Natural killer cell (primary cell): ENCODE measurements at places on chromosomes 1 and 21. TPM values are rescaled to one million over a fixed set of nuclear protein-coding genes. Genes with fewer than 3 reads are reported as not detected.

Gene PRAMEF27
- total RNA-seq = not detected

Gene PTGS2
- 4.0 TPM for total RNA-seq

Gene GBP7
- total RNA-seq = not detected

Gene ARHGAP30
- total RNA-seq = 310 TPM

Gene TMEM200B
- not detected for total RNA-seq

Gene S100A16
- total RNA-seq = not detected

Gene DPT
- not detected for total RNA-seq

Gene FAM3B
- not detected for total RNA-seq

Gene IFI44L
- 12.6 TPM for total RNA-seq

Gene FCRL4
- total RNA-seq = not detected

Gene DISP1
- total RNA-seq = 6.0 TPM

Gene CFHR5
- not detected for total RNA-seq

Gene TNFRSF18
- total RNA-seq = 81.9 TPM

DNA sequence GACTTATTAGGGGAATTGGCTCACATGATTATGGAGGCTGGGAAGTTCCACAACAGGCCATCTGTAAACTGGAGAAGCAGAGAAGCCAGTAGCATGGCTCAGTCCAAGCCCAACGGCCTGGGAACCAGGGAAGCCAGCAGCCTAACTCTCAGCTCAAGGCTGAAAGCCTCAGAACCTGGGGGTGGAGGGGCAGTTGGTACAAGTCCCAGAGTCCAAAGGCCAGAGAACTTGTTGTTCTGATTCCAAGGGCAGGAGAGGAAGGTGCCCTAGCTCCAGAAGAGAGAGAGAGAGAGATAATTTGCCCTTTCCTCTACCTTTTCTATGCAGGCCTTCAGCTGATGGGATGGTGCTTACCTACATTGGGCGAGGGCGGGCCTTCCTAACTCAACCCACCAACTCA lies 55.3 kb downstream of the MAN1C1 start:
- DNase-seq = no peak

DNA sequence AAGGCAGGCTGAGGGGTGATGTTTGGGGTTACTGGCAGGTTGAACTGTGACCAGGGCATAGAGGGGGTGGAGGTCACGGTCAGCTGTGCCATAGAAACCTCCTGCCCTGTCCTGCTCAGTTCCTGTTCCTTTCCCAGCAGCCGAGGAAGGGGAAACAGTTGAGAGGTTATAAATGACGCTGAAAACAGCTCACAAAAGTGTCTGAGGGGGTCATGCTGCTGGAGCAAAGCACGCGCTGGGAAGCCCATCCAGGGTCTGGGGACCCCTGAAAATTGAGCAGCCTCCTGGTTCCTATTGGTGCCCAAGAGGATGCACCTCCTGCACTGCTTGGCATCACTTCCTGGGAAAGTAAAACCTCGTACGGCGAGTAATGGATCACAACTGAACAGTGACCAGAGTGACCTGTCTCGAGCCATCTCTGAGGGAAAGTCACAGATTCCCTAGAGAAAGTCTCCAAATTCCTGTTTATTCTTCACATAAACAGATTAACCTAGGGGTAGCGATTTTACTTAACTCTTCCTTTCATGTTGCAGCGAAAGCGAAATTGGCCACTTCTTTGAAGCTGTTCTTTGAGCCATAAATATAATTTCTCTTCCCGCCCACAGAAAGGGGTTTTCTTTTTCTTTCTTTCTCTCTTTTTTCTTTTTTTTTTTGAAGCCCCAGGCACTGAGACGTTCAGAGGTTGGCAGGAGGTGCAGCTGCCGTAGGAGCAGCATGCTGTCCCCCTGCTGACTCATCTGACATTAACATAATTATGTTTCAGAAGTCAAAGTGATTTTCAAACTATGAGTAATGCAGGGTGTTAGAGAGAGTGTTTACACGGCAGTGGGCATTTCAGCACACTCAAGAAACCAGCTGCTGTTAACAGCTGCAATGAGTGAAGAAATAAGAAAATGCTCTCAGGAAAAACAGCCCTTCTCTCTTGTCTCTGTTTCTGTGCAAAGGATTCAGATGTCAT lies 41.8 kb upstream of the ATF3 start:
- DNase-seq = peak; percentile 72

GRCh38 chr1:172148213-172148612 lies 272.3 kb upstream of the C1orf105 start:
- DNase-seq = no peak

DNA sequence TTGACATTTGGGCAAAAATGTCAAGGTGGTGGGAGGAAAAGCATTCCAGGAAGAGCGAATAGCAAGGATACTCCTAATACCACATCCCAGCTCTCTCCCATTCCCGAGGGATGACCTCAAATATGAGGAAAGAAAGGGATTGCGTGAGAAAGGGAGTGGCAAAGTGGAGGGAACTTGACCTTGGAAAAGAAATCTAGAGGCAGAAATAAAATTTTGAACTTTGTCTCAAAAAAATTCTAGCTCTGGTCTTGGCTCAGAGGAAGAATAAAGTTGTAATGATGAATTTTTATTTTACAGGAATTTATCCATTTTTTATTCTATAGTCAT lies 127.8 kb downstream of the TBX19 start:
- DNase-seq = no peak

DNA sequence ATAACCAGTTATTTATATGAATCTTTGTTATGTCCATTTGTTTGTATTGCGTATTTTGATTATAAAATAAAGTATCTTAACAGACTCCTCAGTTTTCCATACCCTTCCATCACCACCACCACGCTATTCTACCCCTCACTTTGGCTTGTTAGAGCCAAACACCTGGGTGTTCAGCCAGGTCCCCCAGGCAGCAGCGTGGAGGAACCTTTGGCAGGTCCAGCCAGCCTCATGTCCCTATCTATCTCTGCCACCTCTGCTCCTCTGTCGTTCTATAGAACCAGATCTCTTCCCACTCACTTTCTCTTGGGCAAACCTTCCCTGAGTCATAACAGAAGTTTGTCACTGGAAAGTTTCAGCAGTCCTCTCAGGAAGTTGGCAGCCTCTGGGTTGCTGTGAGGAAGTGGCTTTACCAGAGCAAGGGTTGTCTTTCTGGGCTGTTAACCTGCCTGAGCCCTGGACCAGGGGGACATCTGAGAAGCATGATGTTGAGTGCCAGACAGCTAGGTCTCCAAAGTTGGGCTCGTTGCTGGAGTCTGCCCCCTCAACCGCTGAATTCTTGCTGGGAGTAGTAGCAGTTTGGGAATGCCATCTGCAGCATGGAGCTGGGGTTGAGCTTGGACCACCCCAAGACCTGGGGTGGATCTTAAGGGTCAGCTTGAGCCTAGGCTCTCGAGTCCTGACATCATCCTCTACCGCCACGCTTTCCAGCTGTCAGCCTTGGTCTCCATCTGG lies 996 bp upstream of the SH3BGRL3 start:
- DNase-seq = no peak

GRCh38 chr1:202189001-202189790 lies 4.4 kb upstream of the LGR6 start:
- peak; percentile 89 for DNase-seq

- peak; percentile 79 for DNase-seq
These were observed 14.1 kb downstream of the HENMT1 start for GRCh38 chr1:108646648-108647269.

DNA sequence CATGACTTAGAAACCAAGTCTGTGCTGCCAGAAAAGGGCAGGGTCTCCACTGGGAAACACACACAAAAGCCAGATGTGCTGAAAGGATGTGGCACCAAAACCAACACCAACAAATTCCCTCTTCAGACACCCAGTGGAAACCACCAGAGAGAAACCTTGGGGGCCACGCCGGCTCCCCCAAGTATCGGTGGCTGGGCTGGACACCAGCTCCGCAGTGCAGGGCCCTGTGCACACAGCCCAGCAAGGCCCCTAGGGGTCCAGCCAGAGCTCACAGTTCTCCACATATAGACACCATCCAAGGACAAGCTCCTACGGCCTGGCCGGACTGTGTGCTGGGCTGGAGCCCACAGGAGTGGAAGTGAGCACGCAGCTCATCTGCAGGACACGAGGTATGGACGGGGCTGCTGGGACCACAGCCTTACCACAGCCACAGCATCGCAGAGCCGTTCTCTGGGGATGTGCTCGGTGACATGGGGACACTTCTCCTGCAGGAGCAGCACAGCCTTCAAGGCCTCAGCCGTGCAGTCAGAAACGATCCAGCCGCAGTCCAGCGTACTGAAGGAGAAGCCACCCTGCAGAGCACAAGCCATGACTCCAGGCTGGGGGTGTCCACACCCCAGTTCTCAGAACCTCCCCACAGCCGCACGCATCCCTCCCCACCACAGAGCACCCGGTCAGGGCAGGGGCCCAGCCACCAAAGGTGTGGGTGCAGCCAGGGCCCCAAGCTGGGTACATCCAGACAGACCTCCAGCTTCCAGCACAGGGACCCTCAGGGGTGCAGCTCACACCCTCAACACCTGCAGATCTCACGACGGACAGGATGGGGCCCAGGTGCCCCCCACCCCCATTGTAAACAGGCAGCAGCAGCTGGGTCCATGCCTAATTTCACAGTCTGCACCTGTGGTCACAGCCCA lies 21.3 kb downstream of the LSS start:
- no peak for DNase-seq

GRCh38 chr1:186925881-186926669 lies 97.3 kb downstream of the PLA2G4A start:
- no peak for DNase-seq

- DNase-seq = no peak
These were observed 22.7 kb downstream of the SERBP1 start for GRCh38 chr1:67407498-67407897.
